ENCODE measurements at places on chromosomes 2 and 18.

DNA sequence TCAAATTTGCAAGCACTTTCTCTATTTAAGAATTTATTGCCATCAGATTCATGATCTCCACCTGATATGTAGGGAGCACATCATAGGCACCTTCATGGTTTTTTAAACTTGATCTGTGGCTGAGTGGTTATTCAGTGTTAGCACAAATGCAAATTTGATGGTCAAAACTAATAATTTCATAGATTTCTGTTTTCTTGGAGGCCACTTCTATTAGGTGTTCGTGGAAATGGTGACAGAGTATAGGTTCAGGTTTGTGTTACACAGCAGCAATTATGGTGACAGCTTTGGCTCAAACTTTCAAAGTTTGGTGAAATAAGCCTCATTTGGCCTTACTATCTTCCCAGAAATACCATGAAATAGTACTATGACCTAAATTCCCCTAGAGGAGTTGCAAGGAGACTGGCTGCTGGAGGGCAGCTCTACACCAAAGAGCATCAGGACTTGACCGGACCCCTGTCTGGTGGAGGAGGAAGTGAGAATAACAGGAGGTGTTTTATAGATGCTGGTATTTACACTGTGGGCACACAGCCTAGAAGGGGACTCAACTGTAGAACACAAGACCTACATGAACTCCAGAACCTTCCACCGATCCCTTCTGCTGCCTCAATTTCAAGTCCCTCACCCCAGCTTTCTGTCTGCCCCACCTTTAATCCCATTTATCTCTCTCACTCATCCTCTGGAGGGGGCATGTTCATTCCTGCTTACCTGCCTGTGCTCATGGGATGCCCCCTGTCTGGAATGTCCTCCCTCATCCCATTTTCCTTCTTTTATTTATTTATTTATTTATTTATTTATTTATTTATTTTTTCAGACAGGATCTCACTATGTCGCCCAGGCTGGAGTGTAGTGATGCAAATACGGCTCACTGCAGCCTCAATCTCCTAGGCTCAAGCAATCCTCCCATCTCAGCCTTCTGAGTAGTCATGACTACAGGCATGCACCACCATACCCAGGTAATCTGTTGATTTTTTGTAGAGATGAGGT is 132.9 kb upstream of the SIX2 start:
- DNase-seq, result no peak

DNA sequence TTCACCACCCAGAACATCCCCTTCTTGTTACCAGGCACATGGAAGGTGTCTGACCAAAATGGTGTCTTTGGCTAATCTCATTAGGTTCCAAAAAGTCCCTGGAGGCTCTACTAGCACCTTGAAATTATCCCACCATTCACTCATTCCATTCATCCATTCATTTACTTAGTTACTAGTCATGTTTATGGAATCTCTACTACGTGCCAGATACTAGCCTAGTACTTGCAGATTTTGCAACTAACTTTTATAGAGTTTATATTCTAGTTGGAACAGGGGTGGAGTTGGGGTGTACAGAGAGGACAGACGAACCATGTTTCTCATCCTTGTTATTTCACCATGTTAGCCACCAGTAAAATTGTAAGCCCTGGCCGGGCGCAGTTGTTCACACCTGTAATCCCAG is 4.0 kb upstream of the NOP58 start:
- no peak for DNase-seq

DNA sequence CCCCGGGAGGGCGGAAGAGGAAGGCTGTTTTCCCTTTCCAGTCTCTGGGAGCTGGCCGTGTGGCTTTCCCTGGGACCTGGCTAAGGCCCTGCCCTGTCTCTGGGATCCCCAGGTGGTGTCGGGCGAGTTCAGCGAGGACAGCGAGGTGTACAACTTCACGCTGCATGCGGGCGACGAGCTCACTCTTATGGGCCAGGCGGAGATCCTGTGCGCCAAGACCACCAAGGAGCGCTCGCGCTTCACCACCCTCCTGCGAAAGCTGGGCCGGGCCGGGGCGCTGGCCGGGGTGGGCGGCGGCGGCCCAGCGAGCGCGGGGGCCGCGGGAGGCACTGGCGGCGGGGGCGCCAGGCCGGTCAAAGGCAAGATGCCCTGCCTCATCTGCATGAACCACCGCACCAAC is 11.2 kb downstream of the GAREM2 start:
- no peak for DNase-seq

- DNase-seq, result no peak
Observed at GRCh38 chr2:116810071-116810470, 1004.4 kb upstream of the DDX18 start.

- peak; percentile 29 for DNase-seq
Observed at GRCh38 chr2:99818842-99819241, 323.5 kb downstream of the AFF3 start.

GRCh38 chr2:2321200-2321540 is 9.9 kb downstream of the MYT1L start:
- no peak for DNase-seq

DNA sequence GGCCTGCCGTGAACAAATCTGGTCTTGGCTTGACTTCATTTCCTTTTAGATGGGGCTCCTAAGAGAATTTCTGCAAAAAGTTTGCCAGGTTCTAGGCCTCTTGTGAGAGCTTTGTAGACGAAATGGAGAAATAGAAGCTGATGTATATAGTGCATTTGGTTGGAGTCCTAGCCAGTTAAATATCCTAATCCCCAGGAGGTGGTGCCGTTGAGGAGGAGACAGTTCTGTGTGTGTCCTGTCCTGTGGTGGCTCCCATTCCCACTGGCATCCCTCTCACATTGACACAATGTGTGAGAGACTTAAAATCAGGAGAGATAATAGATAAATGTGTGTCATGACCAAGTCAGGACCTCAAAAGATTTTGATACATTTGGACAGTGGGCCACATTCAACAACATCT is 34.6 kb upstream of the DNER start:
- no peak for DNase-seq

DNA sequence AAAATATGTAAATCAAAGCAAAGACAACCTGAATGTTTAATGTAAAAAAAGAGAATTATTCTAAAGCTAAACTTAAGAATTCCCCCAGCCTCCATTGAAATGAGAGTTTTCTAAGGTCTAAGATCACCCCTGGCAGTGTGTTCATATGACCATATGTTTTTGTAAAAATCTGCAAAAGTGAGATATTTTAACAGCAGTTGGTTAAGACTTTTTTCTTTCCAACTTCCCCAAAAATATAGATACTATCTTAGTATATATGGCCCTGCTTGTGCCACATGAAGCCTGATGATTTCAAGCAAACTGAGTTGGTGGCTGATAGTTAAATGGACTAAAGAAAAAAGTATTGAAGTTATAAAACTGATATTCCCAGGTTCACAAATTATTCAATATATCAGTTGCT is 35.4 kb downstream of the ZNF804A start:
- no peak for DNase-seq

DNA sequence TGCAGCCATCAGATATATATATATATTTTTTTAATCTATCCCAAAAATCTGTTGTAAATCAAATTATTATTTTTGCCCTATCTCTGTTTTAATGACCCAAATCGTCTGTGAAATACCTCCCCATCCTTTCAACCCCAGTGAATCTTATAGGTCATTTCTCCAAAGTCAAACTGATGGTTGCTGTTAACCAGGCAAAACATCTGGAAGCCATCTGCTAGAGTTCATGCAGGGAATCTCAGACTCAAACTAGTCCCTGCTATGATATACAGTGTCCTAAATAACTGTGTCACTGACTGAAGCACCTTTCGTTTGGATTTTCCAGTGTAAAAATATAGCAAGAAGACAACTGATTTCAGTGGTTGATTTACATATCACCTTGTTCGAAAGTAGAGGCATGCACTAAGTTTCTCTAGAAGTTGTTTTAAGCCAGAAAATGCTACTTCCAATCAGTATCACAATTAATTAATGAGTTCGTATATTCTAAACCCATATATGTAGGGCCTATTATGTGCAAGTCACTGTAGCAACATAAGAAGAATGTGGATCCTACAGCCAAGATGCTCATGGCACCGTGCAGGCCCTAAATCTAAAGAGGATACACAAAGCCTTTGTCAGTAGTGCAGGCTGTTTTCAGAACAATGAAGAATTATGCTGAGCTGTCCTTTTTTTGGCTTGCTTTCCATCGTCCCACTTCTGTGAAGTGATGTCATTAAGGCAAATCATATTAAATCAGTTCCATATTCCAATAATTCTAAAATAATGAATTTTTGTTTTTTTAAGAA is 566.0 kb downstream of the STK39 start:
- peak; percentile 5 for DNase-seq

- no peak for DNase-seq
Observed at GRCh38 chr2:109702250-109702985, 88.3 kb downstream of the SOWAHC start.

DNA sequence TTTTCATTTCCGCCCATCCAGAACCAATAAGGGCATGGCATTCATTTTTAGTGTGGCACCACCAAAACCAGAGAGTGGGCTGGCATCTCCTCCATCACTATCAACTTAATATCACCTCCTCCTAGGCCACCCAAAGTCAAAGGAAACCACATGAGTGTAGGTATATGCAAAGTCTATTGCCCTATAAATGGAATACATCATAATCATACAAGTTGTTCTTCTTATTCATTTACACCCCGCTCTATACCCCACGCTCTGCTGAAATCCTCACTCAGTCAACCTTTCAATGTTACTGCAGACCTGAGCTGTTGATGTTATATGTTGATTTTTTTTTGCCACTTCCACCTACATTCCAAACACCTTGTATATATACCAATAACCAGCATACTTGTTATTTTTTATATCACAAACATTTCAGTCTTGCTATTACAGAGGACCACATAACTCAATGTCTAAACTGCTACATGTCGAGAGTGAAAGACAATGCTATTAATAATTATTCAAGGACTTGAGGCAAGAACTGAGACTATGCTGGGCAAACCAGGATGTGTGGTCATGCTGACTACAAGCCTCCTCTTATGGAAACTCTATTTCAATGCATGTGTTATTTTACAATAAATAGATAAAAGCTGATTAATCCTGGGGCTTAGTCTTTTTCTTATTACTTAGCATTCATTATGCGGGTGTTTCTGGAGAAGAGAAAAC is 466.5 kb upstream of the ID2 start:
- no peak for DNase-seq

GRCh38 chr2:24871852-24872333 is 48.1 kb downstream of the ADCY3 start:
- DNase-seq, result no peak

DNA sequence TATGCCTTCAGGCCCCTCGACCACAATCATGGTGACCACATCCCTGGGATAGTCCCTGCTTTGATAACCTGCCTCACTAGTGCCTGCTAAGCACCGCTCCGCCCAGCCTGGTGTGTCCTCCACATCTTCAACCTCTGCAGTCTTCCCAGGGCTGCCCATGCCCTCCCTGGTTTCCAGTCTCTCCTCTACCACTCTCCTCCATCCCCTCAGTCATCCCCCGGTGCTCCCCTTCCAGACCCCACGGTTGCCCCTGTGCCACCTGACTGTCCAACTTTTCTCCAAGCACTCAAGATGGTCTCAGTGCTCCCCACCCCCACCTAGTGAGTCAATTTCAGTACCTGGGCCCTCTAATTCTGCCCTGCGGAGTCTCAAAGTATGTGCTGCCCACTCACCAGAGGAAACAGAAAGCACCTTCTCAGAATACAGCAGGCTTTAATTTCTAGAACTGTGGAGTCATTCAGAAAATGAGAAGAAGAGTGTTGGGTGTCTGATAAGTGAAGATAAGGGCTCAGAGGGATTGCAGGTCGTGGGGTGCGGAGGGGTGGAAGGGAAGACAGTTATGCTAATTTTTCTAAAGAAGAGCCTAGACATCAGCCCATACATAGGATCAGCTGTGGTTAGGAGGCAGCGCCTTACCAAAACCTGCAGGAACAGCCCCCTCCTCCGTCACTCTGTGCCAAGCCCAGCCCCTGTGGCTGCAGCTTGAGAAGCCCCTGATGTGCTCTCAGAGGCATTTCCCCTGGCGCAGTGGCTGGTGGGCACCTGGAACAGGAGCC is 53.6 kb upstream of the CAB39 start:
- no peak for DNase-seq

GRCh38 chr18:61935362-61935761 is 42.6 kb upstream of the RNF152 start:
- no peak for DNase-seq

DNA sequence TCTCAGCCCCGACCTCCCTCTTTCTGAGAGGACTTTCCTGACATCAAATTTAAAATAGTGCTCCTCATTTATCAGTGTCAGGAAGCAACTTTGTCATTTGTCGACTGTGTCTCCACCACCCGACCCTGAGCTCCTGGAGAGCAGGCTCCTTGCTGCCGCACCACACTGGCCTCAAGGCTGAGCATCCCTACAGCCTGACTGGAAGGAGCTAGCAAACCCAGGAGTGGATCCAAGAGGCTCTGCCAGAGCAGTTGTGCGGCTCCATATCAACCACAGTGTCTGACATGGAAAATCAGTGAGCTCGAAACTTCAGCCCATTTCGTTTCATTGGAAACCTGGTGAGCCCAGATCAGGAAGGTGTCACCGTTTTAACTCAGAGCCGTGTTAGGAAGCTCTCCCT is 125.2 kb downstream of the PTGR3 start:
- no peak for DNase-seq

- DNase-seq, result no peak
Observed at GRCh38 chr2:186691900-186692299, 2.0 kb upstream of the FAM171B start.
